NK-92 treated with Interleukin-12 subunit alpha and Interleukin-12 subunit beta, amount 100 ng/mL, for 24 hours (cell line): ENCODE measurements at places on chromosomes 6 and 20.

DNA sequence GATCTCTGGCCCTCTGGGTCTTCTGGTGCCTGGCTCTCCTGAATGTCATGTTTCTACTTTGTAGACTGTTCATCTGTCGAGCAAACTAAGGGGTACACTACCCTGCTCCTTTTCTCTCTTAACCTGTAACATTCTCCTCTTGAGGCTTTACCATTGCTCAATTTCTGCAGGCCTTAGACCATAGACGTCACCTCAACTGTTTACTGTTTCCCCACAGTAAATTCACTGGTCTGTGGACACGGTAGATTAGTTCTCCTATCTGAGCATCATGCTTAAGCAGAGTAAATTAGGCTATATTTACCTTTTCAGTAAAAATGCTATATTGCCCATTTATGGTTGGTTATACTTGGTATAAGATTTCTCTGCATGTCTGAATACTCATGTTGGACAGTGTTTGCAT lies 40.5 kb downstream of the MCM8 start:
- no peak for DNase-seq

DNA sequence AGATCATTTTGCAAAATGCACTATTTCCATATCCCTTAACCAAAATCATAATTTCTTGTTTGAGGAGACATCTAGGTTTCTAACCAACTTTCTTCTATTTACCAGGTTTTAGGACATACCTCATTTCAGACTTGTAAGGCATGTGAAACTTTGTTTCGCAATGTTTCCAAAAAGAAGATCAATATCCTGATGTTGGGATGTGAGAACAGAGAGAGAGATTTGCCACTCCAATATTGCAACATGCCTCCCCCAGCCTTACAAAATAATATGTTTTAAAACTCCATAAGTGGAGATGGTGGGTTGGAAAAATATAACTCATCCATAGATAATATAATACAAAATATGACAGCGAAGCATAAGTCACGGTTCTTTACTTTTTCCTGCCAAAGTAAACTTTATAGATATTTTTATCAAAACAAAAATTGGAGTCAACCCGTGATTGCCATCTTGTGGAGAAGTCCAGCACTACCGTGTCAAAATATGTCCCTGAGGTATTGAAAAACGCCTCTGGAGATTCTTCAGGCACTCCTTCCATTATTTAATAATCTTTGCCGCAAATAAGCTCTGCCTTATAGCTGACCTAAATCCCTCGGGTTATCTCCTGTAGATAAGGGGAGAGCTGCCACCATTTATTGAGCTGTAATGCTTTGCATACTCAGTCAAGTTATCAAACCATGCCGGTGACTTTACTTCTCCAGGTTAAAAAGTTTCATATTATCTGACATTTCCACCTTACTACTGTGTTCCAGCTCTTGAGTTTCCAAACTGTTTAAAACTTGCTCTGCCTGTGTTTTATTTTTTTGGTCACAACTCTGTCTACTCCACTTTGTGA lies 534.2 kb downstream of the HACE1 start:
- no peak for DNase-seq

- DNase-seq = no peak
Measured at GRCh38 chr6:30164714-30165113, 1.4 kb downstream of the TRIM15 start.

- DNase-seq = no peak
Measured at GRCh38 chr6:158002951-158003853, 21.5 kb downstream of the SYNJ2 start.

DNA sequence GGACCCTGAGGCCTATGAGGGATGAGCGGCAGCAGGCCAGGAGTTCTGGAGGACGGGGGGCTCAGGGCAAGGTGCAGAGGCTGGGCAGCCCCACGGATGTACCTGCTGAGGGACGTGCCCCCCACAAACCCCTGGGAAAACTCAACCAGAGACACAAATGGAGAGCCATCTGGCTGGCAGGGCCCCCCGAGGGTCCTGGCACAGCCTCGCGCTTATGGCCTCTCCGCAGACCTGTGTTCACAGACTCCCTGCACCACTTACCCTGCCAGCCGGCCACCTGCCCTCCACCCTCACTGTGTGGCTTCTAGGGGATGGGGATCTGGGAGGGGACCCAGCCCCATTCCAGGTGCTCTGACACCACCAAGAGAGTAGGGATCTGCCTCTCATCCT lies 3.4 kb upstream of the ZBTB46 start:
- no peak for DNase-seq

DNA sequence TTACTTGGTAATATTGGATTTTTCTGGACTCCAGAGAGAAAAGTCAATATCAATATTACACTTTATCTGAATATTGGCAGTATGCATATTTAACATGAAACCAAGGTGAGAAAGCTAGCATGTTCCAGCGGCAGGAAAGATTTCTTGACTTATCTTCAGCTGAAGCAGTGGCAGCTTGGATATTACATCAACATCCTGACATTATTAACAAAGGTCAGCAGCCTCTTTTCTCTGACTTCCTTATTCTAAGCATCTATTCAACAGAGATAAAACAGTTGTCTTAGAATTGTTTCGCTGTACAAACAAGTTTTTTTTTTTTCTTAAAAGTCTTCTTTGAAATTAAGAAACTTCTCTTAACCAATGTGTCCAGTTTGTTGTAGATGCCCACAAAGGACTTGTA lies 11.8 kb downstream of the DCBLD1 start:
- DNase-seq = no peak

- DNase-seq = no peak
Measured at GRCh38 chr20:38831995-38832620, 26.6 kb downstream of the PPP1R16B start.

- no peak for DNase-seq
Measured at GRCh38 chr6:144170044-144170443, 19.7 kb downstream of the STX11 start.
